Small intestine (tissue), 16 donors: ENCODE measurements at places on chromosomes 3 and 15. TPM values are rescaled to one million over a fixed set of nuclear protein-coding genes. Genes with fewer than 3 reads are reported as not detected.

Gene XCR1
- polyA plus RNA-seq, result 0.13 TPM

Gene CRTAP
- 93.0 TPM for polyA plus RNA-seq

Gene VIPR1
- 32.1 TPM for polyA plus RNA-seq

Gene IRAK2
- polyA plus RNA-seq, result 4.2 TPM

Gene HCN4
- 0.13 TPM for polyA plus RNA-seq

Gene TEX55
- polyA plus RNA-seq, result not detected

Gene MAGI1
- 10.0 TPM for polyA plus RNA-seq

Gene TMC3
- 0.25 TPM for polyA plus RNA-seq

Gene LRIG1
- 4.5 TPM for polyA plus RNA-seq

Gene SAMMSON
- polyA plus RNA-seq, result not detected

Gene BCHE
- 3.6 TPM for polyA plus RNA-seq

Gene NR2E3
- polyA plus RNA-seq, result 0.25 TPM

Gene TMCO5A
- polyA plus RNA-seq, result not detected

DNA sequence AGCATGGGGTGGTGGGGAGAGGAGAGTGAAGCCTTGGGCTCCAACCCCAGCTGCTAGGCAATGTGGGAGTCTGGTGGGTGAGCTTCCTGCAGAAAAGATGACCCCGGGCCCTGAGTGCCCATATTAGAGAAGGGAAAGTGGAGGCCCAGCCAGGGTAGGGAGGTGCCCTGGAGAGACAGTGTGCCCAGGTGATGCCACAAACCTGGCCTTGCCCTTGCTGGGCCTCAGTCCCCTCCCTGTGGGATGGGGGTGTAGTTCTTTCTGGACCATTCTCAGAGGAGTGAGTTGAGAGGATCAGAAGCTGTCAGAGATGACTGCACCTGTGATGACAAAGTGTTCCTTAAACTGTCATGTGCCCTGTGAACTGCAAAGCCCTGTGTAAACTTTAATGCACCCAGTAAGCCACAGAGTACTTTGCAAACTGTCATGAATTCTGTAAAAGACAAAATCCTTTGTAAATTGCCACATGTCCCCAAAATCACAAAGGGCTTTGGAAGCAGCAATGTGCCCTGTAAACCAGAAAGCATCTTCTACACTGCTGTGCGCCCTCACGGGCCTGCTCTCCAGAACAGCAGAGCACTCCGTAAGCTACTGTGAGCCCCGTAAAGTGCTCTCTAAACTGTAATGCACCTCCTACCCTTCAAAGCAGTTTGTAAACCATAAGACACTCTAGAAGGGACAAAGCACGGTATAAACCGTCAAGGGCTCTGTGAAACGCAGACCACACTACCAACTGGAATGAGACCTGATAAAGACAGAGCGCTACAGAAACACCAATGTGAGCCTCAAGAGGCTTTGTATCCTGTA is 51.3 kb upstream of the FGD5 start:
- DNase-seq, result no peak

- DNase-seq, result no peak
Observed at GRCh38 chr3:109718850-109719249, 381.5 kb upstream of the DPPA4 start.

DNA sequence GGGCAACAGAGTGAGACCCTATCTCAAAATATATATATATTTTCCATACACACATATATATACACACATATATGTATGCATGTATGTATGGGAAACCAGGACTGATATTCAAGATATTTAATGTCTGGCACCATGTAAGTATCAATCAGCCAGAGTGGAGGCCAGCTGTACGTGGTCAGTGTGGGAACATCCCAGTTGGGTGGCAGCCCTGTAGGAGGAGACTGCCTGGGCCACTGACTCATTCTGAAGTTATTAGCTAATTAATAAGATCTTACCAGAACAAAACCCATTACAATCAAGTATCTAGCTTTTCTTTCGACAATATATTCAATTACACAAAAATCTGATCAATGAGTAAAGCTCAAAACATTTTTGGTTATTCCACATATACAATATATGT is 85.1 kb upstream of the OCA2 start:
- no peak for DNase-seq

- no peak for DNase-seq
Observed at GRCh38 chr15:65386376-65386775, 8.6 kb upstream of the IGDCC3 start.

- no peak for DNase-seq
Observed at GRCh38 chr3:172259726-172260248, 188.5 kb downstream of the GHSR start.

DNA sequence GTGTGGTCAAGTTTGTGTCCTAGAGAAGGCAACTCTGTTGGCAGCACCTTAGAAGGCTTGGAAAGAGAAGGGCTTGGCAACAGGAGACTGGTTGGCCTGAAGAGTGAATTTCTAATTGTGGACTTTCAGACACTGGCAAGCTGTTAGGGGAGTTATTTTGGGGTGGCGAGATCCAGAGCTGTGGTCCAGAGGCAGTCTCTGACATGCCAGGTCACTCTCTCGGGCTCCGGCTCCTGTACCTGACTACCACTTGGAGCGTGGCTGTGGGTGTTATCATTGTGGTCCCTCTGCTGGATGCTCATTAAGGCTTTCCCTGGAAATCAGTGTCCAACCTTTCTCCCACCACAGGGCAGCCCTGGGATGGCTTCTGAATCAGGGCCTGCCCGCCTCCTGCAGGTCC is 209.0 kb downstream of the SLCO3A1 start:
- no peak for DNase-seq

- no peak for DNase-seq
Observed at GRCh38 chr15:93141371-93141794, 52.4 kb upstream of the RGMA start.

GRCh38 chr3:49017971-49018706 is at the start of gene DALRD3:
Gene DALRD3, minus strand, starts transcription at chr3:49018580. Its CDS starts 16 bp downstream, at chr3:49018564.
- peak; percentile 71 for DNase-seq

DNA sequence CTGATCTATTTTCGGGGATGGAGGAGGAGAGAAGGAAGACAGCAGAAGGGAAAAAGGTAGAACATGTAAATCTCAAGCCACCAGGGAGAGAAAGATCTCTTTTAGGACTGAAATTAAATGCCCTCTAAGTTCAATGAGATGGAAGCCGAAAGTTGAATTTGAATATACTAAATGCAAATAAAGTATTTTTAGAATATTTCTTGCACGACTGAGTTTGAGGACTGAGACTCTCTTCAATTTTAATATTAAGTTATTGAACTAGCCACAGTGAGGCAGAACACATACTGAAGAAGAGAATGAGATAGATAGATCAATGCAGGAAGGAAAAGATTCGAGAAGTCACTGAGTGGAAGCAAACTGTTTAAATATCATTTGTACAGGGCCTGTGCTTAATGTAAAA is 399.9 kb upstream of the CBLB start:
- DNase-seq, result no peak

DNA sequence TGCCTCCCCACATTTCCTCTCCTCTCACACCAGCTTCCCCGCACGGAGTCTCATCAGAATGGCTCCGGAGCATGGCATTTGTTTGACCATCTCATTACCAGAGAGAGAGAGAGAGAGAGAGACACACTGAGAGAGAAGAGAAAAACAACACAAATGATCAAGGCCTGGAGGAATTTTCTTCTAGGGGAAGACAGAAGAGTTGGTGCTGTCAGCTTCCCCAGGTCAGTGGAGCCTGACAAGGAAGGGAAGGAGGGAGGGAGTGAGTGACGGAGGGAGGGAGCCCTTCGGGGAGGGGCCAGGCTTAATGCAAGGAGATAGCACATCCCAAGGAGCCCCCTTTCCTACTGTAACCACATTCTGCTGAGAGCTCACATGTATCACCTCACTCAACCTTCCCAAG is 9.1 kb downstream of the ST8SIA2 start:
- DNase-seq, result no peak

GRCh38 chr15:57003418-57003817 is 85.0 kb downstream of the TCF12 start:
- DNase-seq, result no peak

DNA sequence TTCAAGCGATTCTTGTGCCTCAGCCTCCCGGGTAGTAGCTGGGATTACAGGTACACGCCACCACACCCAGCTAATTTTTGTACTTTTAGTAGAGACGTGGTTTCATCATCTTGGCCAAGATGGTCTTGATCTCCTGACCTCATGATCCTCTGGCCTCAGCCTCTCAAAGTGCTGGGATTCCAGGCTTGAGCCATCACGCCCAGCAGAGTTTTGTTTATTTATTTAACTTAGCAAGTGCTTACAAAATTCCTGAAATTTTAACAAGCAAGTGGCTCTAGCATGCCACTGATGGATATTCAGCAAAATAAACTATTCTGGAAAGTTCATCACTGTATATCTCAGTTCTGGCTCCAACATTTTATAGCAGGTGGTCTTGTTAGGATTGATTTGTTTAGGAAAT is 585.9 kb downstream of the OTOL1 start:
- no peak for DNase-seq

DNA sequence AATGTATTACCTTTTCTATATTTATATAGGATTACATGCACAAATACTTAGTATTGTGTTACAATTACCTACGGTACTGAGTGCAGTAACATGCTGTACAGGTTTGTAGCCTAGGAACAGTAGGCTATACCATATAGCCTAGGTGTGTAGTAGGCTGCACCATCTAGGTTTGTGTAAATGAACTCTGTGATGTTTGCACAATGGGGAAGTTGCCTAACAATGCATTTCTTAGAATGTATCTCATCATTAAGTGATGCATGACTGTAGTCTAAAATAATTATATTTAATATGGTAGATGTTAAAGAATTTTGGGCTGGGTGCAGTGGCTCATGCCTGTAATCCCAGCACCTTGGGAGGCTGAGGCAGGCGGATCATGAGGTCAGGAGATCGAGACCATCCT is 281.0 kb downstream of the KLF13 start:
- DNase-seq, result no peak

GRCh38 chr3:144039661-144040060 is 68.0 kb downstream of the DIPK2A start:
- DNase-seq, result no peak

DNA sequence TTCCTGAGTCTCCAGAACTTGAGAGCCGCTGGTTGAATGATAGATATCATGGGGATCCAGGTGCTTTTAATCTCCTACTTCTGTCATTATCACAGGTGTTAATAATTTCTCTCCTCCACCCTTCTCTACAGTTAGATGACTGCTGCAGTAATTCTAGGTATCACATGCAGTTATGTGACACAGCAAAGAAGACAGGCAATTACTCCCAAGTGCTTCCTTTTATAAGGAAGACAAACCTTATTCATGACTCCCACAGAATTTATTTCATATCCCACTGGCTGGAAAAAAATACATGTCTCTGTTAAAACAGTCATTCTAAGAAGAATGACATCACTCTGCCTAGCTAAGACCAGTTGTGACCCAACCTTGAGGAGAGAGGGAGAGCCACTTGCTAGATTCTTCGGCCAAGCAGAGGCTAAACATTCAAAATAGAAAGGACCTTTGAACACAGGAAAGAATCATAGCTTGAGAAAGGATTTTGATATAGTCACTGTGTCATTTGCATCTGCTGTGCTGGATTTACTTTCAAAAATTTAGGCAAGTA is 500.6 kb downstream of the SI start:
- DNase-seq, result no peak

GRCh38 chr3:143535994-143536784 is 312.1 kb downstream of the SLC9A9 start:
- peak; percentile 38 for DNase-seq

GRCh38 chr3:151226088-151226563 is 23.1 kb upstream of the GPR171 start:
- DNase-seq, result no peak

DNA sequence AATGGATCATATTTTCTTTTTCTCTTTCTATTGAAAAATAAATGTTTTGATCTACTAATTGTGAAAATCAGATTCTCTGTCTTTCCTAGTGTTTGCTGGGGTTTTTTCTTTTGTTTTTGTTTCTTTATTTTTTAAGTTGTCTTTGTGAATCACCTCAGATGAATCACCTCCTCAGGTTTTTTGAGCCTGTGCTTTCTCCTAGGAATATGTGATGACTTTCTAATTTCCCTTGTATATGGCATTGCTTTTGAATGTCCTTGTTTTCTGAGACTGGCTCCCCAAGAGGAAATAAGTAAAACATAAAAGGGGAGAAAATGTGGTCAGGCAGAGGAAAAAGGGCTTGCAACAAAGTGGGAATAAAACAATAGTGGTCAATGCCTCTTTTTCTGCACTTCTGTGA is 750.0 kb downstream of the ZPLD1 start:
- no peak for DNase-seq

DNA sequence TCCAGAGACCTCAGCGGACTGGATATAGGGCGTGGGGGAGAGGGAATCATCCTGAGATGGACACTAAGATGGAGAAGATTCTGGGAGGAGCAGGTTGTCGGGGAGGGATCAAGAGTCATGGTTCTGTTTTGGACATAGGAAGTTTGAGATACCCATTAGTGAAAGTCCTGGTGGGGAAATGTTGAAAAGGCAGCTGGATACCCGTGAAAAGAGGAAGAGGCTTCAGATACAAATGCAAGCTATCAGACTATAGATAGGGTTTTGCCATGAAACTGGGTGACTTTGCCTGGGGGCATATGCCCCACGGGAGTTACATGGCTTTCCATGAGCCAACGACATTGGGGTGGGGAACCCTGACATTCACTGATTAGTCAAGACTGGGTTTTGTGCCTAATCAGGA is 1.1 kb upstream of the GPR62 start:
- DNase-seq, result no peak

- DNase-seq, result no peak
Observed at GRCh38 chr3:4411236-4411635, 55.8 kb downstream of the SUMF1 start.

DNA sequence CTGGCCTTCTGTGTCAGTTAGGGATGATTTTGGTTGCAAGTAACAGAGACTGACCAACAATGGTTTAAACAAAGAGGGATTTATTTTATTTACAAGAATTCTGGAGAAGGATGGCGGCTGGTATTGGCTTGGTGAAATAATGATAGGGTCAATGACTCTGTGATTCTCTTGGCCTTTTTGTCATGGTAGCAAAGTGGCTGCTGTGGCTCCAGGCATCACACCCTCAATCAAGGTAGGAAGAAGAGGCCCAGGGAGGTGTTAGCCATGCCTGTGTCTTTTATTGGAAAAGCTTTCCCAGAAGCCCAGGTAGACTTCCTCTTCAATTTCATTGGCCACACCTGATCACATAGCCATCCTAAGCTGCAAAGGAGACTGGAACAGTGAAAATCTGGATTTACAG is 13.1 kb downstream of the FAM107A start:
- DNase-seq, result no peak

GRCh38 chr3:16299746-16300145 is 34.7 kb downstream of the OXNAD1 start:
- DNase-seq, result no peak
